NCI-H2171 (cell line): ENCODE measurements at places on chromosomes 1 and 21.

DNA sequence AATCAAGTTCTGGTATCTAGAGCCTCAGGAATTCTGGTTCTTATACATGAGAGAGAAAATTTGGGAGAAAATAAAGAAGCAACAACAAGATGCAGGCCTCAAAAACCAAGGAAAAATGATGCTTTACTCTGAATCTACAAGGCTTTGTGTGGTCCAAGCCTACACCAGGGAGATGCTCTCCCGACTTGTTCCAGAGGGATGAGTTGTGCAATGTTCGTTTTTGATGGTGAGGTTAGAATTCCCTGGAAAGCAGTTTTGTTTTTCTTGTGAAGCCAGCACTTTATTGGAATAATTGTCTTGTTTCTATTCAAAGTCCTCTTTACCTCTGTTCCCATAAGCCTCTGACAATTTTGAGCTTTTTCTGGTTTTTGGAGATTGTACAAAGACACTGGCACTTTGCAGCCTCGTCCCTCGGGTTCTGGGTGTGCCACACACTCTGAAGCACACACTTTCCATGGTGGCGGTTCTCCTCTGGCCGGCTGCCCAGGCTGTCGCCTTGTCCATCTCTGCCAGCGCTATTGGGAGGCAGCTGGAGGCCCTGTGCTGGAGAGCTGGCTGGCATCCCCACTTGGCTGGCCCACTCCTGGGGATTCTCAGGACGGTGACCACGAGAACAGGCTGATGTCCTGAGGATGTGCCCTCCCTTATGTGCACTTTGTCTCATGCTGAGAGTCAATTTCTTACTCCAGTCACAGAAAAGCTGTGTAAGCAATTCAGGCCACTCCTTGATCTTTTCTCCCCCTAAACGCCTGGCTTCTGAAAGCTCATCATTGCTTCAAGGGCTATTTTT, 70.2 kb downstream of the EDEM3 start:
- DNase-seq = no peak

DNA sequence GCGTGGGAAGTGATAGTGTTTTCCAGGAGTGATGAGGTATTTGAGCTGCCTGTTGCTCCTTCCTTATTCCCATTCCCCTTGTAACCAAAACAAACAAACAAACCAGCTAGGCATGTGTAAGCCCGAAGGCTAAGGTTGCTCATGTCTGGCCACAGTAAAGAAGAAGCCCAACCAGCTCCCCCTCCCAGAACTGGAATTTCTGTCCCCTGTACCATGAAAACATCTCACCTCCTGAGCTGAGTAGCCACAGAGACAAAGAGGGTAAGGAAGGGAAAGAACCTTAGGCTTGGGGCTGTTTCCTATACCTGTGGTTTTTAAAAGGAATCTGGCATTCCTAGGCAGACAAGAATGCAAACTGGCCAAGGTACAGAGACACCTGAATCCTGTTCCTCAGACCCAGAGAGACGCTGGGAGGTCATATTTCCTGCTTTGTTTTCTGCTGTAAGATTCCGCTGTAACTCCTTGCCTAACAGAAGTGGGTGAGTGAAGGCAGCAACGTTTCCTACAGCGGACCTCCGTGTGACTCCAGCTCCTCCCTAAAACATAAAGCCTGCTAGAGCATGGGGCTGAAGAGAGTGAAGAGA, 41.7 kb upstream of the RAB4A start:
- DNase-seq = no peak

- no peak for DNase-seq
Measured at GRCh38 chr1:159214149-159214760, 9.6 kb downstream of the ACKR1 start.

DNA sequence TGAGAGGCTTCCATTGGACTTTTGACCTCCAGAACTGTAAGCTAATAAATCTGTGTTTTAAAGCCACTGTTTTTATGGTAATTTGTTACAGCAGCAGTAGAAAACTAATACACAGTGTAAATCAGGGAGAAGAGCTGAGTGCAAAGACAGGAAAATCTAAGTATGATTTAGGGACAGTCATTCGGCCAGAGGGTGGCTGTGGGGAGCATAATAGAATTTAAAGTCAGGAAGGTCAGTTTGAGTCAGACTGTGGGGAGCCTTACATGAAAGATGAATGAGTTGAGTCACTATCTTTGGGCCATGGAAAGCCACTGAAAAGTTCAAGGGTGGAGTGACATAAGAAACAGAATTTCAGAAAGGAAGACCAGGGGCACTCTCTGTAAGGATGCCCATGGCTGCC, 52.4 kb upstream of the SSX2IP start:
- DNase-seq = no peak
